ENCODE measurements at places on chromosomes 11 and 22. TPM values are rescaled to one million over a fixed set of nuclear protein-coding genes. Genes with fewer than 3 reads are reported as not detected.

KLHL35 gene
- 1.7 TPM for polyA plus RNA-seq

CERK gene
- 32.6 TPM for polyA plus RNA-seq

TMEM25 gene
- 31.0 TPM for polyA plus RNA-seq

GNAZ gene
- polyA plus RNA-seq, result 5.4 TPM

ASRGL1 gene
- 4.3 TPM for polyA plus RNA-seq

ACTN3 gene
- 0.03 TPM for polyA plus RNA-seq

OR52I1 gene
- polyA plus RNA-seq, result not detected

RAB36 gene
- polyA plus RNA-seq, result 6.8 TPM

C11orf87 gene
- polyA plus RNA-seq, result 0.49 TPM

GRM5 gene
- polyA plus RNA-seq, result not detected

MYBPC3 gene
- polyA plus RNA-seq, result not detected

LRP4 gene
- polyA plus RNA-seq, result 10.9 TPM

OR5B21 gene
- polyA plus RNA-seq, result not detected

CTSW gene
- 0.68 TPM for polyA plus RNA-seq

SHISAL1 gene
- 0.11 TPM for polyA plus RNA-seq

SMIM38 gene
- polyA plus RNA-seq, result 0.13 TPM

NCF4 gene
- not detected for polyA plus RNA-seq

CHEK1 gene
- 14.8 TPM for polyA plus RNA-seq

NNMT gene
- 106 TPM for polyA plus RNA-seq

HBE1 gene
- 2.4 TPM for polyA plus RNA-seq

CTSF gene
- 57.2 TPM for polyA plus RNA-seq

APOL3 gene
- polyA plus RNA-seq, result 0.21 TPM

DERL3 gene
- polyA plus RNA-seq, result not detected

MYO7A gene
- polyA plus RNA-seq, result 0.08 TPM

UPK2 gene
- 0.21 TPM for polyA plus RNA-seq

MRPL40 gene
- 35.7 TPM for polyA plus RNA-seq

ELFN2 gene
- polyA plus RNA-seq, result 2.8 TPM

MRGPRG gene
- polyA plus RNA-seq, result not detected

TRIM49C gene
- not detected for polyA plus RNA-seq

PIH1D2 gene
- 0.97 TPM for polyA plus RNA-seq

CALCA gene
- not detected for polyA plus RNA-seq

KRTAP5-7 gene
- 0.06 TPM for polyA plus RNA-seq

All from SK-N-SH (cell line).